IMR-90 (cell line): ENCODE measurements at places on chromosomes 6 and 20. TPM values are rescaled to one million over a fixed set of nuclear protein-coding genes. Genes with fewer than 3 reads are reported as not detected.
A peak's percentile ranks its signal among the peaks of the same experiment; 100 is the strongest.

Gene PTCRA
- total RNA-seq: not detected in 2 replicates

Gene DLK2
- total RNA-seq: 0.90 and 1.1 TPM in 2 replicates

Gene SMOC2
- not detected in 2 replicates for total RNA-seq

Gene MUCL3
- not detected in 2 replicates for total RNA-seq

Gene BANF2
- total RNA-seq: not detected in 2 replicates

Gene SRF
- 20.6 TPM in 2 replicates for total RNA-seq

Gene CRISP2
- not detected in 2 replicates for total RNA-seq

DNA sequence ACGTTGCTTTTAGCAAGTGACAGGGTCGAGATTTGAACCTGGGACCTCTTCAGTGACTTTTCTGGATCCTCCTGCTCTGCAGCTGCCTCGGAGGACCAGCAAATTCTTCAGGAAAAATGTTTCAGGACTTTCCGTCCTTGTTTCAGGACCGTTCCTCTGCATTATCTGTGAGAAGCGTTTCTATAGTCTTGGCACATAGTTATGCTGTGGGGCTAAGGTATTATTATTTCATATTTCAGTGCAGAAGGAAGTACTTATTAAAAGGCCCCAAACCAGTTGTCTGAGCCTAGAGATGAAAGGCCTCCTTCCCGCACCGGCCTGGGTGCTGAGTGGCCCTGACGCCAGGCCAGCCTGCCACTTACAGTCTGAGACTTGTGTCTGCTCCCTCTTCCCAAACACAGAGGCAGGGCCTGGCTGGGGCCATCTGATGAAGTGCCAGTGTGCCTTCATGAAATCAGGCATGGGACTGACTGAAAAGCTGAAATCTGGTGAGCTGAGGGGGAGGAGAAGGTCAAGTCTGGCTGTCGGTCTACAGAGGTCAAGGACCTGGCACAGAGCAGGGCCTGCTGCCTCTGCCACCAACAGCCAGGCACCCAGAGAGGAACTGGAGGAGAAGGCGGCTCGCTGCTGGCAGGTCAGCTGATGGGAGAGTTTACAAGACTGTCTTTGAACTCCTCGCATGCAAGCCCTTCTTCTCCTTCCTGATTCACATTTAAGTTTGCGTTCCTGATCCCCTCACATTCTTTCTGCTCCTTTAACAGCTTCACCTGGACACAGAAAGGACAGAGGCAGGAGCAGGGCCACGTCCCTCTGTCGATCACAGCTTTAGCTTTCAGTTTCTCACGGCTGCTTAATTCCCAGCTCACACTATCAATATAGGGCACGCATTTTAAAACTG, 8.9 kb upstream of the QKI start:
- H3K27me3 ChIP-seq: no peaks in the 10 kb centered on the region
- peak overlapping the region; percentile 91 for H3K27ac ChIP-seq
- DNase-seq: no peak
- H3K4me3 ChIP-seq: peak overlapping the region; percentile 53
- peaks cover 3% of the 10 kb centered on the region for H3K4me1 ChIP-seq
- H3K36me3 ChIP-seq: no peaks in the 10 kb centered on the region

DNA sequence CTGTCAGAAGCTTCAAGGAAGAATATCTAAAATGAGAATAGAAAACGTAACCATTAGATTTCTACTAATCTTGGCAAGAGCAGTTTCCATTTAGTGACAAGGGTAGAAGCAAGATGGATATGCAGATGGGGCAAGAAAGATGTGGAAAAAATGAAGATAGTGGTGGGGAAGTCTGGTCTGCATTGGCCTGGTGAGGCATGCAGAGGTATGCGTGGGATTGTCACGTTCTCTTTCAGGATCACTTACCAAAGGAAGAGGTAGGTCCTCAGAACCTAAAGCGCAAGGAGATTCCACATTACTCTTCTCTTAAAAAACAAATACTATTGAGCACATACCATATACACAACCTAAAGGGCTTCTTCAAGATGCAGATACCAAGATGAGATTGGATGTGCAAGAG, 238.7 kb downstream of the UST start:
- no peak overlapping the region for H3K27ac ChIP-seq
- H3K36me3 ChIP-seq: peaks cover 6% of the 10 kb centered on the region; the same call in 1 of the 2 replicates
- H3K4me3 ChIP-seq: no peak overlapping the region
- H3K27me3 ChIP-seq: no peaks in the 10 kb centered on the region
- peaks cover 10% of the 10 kb centered on the region for H3K4me1 ChIP-seq

- DNase-seq: no peak
- H3K4me1 ChIP-seq: no peaks in the 10 kb centered on the region
- no peaks in the 10 kb centered on the region; the same call in 1 of the 2 replicates for H3K27me3 ChIP-seq
- H3K27ac ChIP-seq: no peak overlapping the region
Measured at GRCh38 chr20:58087562-58087858, 140.9 kb downstream of the ANKRD60 start.

- H3K4me3 ChIP-seq: no peak overlapping the region
- no peaks in the 10 kb centered on the region for H3K4me1 ChIP-seq
- DNase-seq: no peak
- no peaks in the 10 kb centered on the region for H3K27me3 ChIP-seq
- no peaks in the 10 kb centered on the region for H3K36me3 ChIP-seq
Measured at GRCh38 chr6:50993941-50994720, 175.5 kb downstream of the TFAP2B start.

GRCh38 chr20:16684416-16684815, 45.4 kb upstream of the SNRPB2 start:
- no peak for DNase-seq
- no peak overlapping the region for H3K4me3 ChIP-seq
- H3K4me1 ChIP-seq: no peaks in the 10 kb centered on the region
- H3K36me3 ChIP-seq: no peaks in the 10 kb centered on the region

DNA sequence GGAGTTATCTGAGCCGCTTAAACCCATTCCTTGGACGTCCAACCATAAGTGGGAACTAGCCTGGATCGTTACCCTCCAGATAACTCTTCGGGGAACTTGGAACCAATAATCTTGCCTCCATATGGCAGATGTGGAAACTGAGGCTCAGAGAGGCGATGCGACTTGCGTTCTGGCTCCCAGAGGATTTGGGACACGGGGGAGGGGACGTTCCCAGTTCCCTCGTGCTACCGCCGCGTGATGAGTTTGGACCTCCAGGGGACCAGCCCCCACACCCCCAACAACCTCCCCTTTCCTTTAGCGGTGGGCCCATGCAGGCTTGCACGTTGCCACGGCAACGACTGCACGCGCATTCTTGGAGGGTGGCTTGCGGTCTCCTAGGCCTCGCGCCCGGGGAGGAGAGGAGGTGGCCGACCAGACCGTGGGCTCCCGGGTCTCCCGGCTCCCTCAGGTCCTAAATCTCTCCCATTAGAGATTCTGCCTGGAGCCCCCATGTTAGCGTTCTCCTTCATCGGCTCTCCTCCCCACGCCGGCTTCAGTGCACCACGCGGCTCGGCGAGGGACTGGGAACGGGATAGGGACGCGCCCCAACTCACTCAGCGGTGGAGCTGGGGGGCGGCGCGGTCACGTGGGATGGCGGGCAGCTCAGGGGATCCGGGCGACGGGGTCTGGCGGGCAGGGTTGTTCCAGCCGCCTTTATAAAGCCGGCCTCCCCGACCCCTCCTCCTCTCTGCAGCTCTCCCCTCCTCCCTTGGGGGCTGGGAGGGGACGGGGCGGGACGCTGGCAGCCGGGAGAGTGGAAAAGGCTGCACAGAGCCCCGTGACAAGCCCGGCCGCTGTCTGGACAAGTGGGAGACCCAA, at the start of gene PLTP:
Gene PLTP (minus strand): TSS at position 670 of the 858 bp plus-strand sequence. CDS start 703 bp downstream, outside the sequence.
- no peaks in the 10 kb centered on the region for H3K27me3 ChIP-seq
- H3K27ac ChIP-seq: peak within 1 kb of the TSS; percentile 69
- peak; percentile 57 for DNase-seq

DNA sequence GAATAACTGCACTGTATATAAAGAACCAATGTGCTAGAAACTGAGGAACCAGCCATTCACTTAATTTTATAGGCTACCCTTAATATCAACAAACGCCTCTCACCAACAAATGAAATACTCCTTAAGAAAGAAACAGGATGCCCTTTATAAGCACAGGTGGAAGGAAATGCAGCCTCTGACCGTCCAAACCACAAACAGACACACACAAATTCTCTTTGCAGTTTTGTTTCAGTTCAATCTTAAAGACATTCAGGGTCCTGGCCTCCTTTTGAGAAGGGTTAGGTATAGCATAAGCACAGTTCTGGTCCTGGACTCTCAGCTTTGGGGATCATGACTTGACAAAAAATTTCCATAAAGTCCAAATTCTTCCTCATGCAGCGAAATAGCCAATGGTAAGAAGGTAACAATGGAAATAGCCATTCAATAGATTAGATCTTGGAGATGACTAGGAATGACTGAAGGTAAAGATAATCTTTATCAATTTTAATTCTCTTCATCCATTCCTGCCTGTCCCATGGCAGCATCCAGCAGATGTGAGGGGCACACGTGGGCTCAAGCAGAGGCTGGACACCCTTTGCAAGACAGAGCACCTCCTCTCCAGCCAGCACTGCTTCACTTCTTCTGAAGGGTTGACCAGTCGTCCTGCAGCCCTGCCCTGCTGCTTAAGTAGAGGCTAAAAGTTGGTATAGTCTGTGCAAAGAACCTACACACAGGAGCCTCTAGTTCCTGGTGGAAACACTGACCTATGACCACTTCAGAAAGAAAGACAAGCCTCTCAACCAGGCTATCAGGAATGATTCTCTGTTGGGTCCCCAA, 123.9 kb downstream of the CD83 start:
- H3K27me3 ChIP-seq: peaks cover 15% of the 10 kb centered on the region
- H3K36me3 ChIP-seq: no peaks in the 10 kb centered on the region
- H3K27ac ChIP-seq: no peak overlapping the region

DNA sequence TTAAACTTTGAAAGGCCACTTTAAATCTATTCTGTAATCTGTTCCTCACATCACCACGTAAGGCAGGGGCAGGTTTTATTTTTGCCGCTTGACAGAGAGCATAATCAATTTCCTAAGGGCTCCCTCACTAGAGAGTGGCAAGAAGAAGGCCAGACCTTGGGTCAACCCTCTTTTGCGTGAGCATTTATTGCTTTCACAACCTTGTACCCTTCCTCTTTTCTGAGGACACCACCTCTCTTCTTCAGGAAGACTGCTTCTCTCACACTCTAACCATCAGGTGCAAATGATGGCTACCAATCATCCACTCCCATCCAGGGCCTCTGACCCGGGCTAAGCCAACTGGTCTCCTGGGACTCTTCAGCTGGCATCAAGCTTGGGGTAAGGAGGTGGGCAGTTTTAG, 25.2 kb upstream of the QKI start:
- peaks cover 3% of the 10 kb centered on the region for H3K4me1 ChIP-seq
- no peaks in the 10 kb centered on the region for H3K36me3 ChIP-seq
- no peak overlapping the region for H3K27ac ChIP-seq
- H3K27me3 ChIP-seq: no peaks in the 10 kb centered on the region
- DNase-seq: no peak

GRCh38 chr6:63268574-63268973, 51.2 kb downstream of the LGSN start:
- no peak for DNase-seq
- H3K27me3 ChIP-seq: no peaks in the 10 kb centered on the region
- H3K4me3 ChIP-seq: no peak overlapping the region
- no peaks in the 10 kb centered on the region for H3K4me1 ChIP-seq

DNA sequence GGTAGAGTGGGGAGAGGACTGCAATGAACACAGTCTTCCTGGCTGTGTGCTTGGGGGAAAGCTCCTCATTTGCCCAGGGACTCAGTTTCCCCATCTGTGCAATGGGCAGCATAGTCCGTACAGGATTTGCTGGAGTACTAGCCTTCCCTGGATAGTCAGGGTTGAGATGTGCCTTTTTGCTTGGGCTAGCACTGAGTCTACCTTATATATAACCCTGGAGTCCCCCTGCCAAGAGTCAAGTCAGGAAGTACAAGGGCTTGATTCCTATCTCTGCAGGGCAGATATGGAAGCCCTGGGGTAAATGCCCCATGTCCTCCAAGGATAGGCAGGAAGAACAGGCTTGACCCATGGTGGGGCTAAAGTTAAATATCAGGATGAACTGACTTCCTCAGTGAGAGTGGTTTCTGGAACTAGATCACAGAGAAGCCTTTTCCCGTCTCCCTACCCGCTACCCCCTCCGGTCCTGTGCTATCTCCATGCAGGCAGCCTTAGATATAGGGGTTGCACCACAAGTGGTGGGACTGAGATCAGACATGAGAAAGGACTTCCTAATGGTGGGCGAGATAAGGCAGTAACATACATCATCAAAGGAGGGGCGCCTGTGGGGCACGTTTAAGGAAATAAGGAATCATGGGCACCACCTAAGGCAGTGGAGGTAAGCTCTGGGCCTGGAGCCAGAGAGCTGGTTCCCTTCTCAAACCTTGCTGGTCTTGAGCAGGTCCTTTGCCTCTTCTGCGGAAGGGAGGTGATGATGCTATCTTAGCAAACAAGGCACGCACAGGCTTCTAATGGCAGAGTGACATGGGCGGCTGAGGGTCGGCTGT, 157.9 kb downstream of the MRPL14 start:
- H3K27ac ChIP-seq: no peak overlapping the region
- no peaks in the 10 kb centered on the region for H3K27me3 ChIP-seq
- DNase-seq: no peak
- peaks cover 22% of the 10 kb centered on the region for H3K4me1 ChIP-seq
- no peak overlapping the region for H3K4me3 ChIP-seq

DNA sequence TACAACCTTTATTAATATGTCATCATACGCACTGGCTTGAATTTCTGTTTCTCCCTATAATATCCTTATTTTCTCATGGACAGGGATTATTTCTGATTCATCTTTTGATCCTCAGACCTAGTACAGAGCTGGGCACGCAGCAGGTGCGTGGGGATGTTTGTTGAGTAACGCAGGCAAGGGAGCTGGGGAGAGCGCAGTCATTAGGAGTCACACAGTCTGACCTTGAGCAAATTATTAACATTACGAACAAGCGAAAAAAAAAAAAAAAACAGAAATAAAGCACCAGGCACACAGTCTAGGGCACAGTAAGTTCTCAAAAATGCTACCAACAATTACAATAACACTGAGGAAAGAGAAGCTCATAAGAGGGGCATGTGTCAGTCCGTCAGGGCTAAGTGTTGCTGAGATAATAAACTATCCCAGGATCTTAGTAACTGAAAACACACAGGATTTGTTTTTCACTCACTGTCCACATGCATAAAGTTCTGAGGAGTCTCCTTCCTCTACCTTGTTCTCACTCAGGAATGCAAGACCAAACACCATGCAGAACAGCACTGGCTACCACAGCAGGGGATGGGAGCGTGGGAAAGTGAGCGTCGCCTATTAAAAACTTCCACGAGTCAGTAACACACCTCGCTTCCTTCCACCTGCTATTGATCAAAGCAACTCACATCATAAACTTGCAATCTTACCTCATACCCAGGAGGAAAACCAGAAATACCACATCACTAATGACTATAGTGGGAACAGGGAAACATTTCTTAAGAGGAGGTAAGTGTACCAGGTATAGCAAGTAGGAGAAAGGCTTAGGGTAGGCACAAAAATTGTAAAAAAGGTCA, 56.9 kb downstream of the PDE10A start:
- no peaks in the 10 kb centered on the region for H3K36me3 ChIP-seq
- H3K4me1 ChIP-seq: peaks cover 4% of the 10 kb centered on the region; the same call in 1 of the 2 replicates
- H3K4me3 ChIP-seq: no peak overlapping the region
- no peak for DNase-seq
- no peaks in the 10 kb centered on the region for H3K27me3 ChIP-seq
- H3K27ac ChIP-seq: no peak overlapping the region
